ENCODE measurements at places on chromosomes 7 and 10.

GRCh38 chr10:124614003-124614659 is 130.0 kb downstream of the FAM53B start:
- DNase-seq: no peak

DNA sequence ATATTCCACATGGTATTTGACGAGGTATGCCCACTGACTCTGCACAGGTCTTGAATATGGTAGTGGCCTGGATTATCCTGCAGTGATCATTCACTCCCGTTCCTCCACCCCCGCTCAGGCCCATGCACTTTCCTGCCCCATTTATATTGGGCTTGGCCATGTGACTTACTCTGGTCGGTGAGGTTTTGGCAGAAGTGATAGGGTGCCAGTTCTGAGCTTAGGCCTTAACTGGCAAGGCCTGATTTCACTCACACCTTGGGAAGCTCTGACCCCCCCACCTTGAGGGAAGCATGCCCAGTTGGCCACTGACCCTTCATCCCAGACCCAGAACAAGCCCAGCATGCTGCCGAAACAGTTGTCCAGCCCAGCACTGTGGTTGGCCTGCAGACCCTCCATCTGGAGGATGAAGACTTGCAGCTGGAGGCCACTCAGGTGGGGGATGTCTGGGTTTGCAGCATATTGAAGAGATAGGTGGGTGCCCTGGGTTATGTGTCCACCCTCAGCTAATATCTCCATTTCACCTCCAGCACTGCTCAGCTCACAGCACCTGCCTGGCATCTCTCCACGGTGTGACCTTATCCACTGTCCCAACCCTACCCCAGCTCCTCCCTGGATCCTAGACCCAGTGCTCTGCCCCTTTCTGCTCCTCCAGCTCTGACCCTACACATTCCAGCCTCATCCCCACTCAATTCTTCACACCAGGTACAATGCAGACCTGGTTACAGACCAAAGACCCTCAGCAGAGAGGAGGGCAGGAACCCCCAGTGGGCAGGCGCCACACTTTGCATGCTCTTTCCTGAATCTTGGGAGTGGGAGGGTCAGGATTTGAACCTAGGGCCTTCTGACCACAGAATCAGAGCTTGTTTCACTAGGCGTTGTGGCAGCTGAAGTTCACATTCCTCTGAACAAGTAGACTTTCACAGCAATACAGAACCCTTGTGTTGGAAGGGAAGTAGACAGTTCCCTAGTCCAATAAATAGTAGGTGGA is 138.1 kb upstream of the CHST15 start:
- DNase-seq: no peak

- DNase-seq: no peak
These were observed 8.6 kb upstream of the ZNF33B start for GRCh38 chr10:42646687-42647640.

- DNase-seq: no peak
These were observed 498 bp upstream of the ST7 start for GRCh38 chr7:116952635-116953371.

DNA sequence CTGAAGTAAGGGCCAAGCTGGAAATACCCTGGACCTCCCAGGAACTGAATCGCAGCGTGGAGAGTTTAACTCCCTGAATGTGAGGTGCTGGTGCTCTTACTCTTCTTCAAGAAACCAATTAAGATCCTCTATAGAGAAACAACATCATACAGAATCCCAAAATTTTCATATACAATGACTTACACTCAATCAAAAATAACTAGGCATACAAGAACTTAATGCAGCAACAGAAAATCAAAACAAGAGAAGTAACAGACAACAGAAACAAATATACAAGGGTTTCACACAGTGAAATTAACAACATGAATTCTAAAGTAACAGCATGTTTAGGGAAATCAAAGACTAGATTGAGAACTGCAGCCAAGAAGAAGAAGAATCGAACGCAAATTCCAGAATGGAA is 37.7 kb downstream of the RNF216 start:
- DNase-seq: no peak
